Stimulated activated effector memory CD8-positive, alpha-beta T cell treated with anti-CD3 and anti-CD28 coated beads, Interleukin-12 subunit alpha, Interleukin-12 subunit beta, amount 100 ng/mL, for 72 hours (primary cell): ENCODE measurements at places on chromosomes 6 and 20.

DNA sequence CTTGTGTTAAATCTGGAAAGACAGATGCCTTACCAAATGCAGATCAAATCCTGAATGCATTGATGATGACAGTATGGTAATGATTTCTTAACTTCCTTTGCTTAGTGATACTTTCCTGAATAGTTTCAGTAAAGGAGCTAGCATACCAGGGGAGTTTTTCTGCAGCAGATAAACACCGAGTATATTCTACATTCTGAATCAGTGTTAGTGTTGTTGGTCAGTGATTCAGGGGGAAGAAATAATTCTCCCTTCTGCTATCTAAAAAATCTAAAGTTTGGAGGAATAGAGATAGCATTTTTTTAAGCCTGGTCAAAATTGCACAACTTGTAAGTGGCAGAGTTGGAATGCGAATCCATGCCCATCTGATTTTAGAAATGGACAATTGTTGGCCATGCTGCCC is 512.2 kb upstream of the MARCKS start:
- DNase-seq = no peak

GRCh38 chr20:20710443-20711315 is 1.8 kb downstream of the RALGAPA2 start:
- DNase-seq = no peak

DNA sequence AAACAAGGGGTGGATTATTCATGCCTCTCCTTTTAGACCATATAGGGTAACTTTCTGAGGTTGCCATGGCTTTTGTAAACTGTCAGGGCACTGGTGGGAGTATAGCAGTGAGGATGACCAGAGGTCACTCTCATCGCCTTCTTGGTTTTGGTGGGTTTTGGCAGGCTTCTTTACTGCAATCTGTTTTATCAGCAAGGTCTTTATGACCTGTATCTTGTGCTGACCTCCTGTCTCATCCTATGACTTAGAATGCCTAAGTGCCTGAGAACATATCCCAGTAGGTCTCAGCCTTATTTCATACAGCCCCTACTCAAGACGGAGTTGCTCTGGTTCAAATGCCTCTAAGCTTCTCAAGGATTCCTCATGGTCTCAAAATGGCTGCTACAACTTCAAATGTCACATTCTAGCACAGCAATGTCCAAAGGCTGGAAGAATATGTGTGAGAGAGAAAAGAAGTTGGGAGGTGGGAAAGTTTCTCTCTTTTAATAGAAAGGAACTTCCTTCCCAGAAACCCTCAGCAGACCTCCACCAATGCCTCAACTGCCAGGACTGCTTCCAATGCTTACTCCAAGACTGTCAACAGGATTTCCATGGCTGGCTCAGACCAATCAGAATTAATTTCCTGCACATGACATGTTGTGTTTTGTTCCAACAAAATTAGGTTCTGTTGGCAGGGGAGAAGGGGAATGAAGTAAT is 46.6 kb upstream of the SLC9A8 start:
- DNase-seq = no peak

DNA sequence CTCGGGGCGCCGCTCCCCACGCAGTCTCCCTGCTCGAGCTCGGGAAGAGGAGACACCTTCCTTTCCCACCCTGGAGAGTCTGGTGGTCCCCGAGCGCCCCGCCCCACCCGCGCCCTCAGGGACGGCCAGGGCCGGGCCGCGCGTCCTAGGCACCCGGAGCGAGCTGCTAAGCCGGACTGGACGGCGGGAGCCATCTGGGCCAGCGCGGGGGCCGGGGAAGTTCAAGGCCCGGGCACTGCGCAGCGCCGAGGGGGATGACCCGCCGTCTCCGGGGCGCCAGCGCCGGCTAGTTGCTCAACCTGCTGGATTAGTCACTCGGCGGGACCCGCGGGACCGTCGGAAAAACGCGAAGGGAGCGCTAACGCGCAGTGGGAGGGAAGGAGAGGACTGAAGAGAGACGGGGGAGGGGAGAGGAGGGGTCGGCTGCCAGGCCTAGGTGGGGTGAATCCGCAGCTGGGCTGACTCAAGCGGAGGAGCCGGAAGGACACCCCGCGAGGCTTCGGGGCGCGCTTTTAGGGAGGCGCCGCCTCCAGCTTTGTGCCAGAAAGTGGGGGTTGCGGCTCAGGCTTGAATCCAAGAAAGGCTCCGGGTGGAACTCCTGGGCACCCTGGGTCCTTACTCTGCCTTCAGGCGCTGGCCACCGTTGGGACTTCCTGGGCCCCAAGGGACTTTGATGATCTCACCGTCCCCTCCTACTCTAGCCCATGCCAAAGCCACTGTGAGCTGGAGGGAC is 75.7 kb upstream of the FOXP4 start:
- DNase-seq = no peak

- no peak for DNase-seq
Observed at GRCh38 chr20:47400685-47401084, 44.2 kb upstream of the ZMYND8 start.

DNA sequence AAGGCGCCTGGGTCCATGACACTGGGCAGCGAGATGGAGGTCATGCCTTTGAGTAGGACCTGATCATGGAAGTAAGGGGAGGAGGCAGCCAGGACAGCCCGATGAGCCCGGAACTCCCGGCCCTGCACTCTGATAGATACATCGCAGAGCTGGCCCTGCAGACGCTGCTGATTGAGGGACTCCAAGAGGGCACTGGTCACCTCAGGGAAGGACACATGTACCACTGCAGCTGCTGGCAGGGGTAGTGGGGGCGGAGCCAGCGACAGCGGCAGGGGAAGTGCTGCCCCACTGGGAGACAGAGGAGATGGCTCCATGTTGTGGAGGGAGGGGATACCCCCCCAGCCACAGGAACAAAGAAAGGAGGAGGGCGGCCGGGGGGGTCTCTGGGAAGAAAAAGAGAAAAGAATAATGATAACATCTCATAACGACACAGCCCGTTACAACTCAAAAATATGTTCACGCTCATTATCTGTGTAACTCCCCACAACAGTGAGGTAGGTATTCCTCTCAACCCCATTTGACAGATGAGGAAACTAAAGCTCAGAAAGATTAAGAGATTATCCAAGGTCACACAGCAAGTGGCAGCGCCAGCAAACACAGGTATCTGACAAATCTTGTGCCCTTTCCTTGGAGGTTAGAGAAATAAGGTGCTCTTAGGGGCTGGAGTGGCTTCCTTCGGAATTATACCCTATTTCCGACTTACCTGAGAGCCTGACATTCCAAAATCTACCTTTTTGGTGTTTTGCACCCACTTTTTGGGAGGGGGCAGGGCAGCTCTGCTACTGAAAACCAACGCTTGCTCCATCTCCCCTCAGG is 733 bp downstream of the ZBTB22 start:
- DNase-seq = no peak

GRCh38 chr6:49205526-49205925 is 257.5 kb downstream of the MMUT start:
- DNase-seq = no peak

DNA sequence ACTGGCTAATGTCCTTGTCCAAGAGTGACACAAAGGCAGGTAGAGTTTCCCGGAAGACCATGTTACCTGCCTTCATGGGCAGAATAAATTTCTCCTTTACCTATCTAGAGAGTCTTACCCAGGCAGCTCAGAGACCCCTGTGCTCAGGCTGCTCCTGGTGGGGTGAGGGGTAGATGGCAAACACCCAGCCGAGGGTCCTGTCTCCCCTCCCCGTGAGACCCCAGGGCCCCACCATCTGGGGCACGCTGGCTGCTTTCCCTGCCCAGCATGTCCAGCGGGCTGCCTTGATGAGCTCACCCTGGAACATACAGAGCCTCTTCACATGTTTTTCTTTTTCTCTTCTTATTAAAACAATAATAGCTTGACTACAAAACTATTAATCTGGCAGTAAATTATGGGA is 116.5 kb downstream of the EDN3 start:
- DNase-seq = no peak

GRCh38 chr6:73586416-73586974 is 65.7 kb upstream of the EEF1A1 start:
- DNase-seq = no peak

DNA sequence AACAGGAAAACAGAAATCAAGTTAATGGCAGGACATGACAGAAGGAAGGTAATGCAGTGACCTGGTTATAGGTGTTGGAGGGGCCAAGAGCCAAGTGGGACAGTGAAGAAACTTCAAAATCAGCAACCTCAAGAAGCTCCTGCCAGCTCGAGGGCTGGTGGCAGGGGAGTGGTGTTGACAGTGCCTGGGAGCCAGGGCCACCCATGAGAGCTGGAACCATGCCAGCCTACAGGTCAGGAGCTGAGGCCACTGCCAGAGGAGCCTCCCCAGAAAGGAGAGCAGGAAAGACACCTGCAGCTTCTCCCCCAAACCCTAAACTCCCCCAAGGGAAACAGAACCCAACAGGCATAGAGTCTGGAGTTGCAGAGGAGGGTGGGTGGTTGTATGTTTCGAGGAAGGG is 262.1 kb downstream of the LRFN2 start:
- no peak for DNase-seq

- DNase-seq = no peak
Observed at GRCh38 chr6:79431537-79431933, 105.7 kb downstream of the LCA5 start.

DNA sequence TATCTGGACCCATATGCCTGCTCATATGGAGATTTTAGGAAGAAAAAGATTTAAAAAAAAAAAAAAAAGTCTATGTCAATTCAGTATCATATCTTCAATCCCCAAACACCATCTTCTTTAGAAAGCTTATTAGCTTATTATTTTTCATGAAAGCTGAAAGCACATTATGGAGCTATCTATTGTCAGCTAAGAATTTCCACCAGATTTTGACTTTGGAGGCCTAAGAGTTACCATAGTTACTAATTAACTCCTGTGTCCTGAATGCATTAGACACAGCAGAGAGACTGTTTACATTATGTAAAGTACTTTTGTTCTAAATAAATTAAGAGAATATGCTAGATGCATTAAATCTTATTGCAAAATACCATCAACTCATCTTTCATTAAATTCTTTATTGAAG is 255.5 kb upstream of the NRSN1 start:
- DNase-seq = no peak

GRCh38 chr6:4872841-4873240 is 96.6 kb downstream of the CDYL start:
- no peak for DNase-seq

- peak; percentile 67 for DNase-seq
Observed at GRCh38 chr6:27672113-27672799, 199.4 kb upstream of the ZNF184 start.

GRCh38 chr6:113089056-113089455 is 741.9 kb downstream of the RFPL4B start:
- no peak for DNase-seq

DNA sequence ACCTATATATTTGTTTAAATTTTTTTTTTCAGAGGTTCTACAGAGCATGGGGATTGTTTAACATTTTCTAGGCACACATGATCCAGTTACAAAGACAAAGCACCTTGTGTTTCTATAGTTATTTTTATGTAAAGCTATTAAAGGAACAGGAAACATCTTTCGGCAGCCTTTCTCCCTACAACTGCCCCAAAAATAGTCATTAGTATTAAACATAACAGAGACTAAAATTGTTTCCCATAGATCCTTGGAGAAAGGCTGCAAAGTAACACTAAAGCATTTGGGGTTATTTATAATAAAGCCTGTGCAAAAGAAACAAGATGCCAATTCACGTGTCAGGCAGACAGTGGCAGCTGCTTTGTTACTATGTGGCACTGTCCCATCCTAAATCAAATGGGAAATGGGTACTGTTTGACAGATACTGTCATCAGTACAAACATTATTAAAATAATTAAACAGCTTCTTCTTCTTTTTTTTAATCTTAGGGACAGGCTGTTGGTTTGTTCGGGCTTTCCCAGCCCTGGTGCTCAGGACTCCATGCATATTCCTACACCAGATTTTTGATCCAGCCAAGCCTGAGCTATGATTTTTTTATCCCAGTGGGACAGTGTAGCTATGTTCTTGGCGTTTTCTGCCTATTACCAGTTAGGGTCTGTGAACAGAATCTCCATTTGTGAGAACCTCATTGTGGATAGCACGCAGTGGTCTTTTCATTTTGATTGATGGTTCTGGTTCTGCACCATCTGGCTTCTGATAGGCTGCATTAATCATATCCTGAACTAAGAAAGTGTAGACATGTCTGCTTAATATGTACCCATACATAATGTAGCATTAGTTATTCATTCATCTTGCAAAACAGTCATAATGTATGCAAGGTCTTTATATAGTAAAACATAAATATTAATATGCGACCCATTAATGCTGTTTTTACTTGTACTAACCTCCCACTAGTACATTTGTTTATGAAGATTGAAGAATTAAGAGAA is 460.4 kb upstream of the SOX4 start:
- no peak for DNase-seq

DNA sequence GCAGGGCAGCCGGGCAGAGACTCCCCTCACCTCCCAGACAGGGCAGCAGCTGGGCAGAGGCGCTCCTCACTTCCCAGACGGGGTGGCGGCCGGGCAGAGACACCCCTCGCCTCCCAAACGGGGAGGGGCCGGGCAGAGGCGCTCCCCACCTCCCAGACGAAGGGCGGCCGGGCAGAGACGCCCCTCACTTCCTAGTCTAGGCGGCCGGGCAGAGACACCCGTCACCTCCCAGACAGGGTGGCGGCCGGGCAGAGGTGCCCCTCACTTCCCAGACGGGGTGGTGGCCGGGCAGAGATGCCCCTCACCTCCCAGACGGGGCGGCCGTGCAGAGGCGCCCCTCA is 6.6 kb upstream of the PRIM2 start:
- DNase-seq = no peak

- no peak for DNase-seq
Observed at GRCh38 chr6:63529498-63529897, 42.8 kb upstream of the LOC128125822 start.

DNA sequence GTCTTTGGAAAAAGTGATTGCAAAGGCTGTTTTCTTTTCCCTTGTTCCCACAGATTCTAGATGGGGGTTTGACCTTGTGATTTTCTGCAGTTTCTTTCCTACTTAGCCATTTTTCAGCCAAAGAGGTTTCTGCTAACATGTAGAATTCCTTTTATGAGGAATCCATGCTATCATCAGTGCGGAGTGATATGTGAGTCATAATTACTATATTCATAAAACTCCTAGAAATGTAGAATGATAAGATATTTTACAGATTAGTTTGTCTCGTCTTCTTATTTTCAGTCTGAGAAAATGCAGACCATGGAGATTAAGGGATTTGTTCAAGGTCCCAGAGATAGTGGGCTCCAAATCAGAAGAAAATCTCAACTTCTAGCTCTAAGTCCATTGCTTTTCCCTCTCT is 98.6 kb downstream of the KCNQ5 start:
- no peak for DNase-seq

DNA sequence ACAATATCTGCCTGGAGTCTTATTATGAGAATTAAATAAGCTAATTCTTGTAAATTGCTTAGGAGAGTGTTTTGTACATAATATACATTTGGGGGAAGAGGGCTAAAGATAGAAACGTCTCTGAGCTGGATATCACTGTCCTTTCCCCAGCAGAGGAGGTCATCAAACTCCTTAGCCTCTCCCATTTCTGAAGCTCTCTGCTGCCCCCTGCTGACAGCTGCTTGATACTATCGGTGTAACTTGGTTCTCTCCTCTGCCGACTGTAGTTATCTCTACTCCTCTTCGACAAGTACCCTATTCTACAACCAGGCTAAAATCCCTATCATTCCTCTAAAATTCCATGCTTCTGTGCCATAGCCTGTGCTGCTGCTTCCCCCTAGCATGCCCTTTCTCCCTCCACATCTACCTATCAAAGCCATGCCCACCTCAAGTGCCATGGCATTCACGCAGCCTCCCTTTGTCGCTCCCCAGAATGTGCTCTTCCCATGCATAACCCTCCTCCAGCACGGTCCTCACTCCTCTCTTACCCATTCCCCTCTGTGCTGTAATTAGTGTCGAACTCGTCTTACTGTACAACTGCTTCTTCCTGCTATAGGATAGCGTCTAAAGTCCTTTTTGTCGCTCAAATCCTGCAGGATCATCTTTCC is 101.2 kb downstream of the EPM2A start:
- peak; percentile 76 for DNase-seq
